Left ventricle myocardium superior (tissue), 1 donor: ENCODE measurements at places on chromosomes 2 and 18. TPM values are rescaled to one million over a fixed set of nuclear protein-coding genes. Genes with fewer than 3 reads are reported as not detected.

The MEP1B gene
- total RNA-seq: not detected

DNA sequence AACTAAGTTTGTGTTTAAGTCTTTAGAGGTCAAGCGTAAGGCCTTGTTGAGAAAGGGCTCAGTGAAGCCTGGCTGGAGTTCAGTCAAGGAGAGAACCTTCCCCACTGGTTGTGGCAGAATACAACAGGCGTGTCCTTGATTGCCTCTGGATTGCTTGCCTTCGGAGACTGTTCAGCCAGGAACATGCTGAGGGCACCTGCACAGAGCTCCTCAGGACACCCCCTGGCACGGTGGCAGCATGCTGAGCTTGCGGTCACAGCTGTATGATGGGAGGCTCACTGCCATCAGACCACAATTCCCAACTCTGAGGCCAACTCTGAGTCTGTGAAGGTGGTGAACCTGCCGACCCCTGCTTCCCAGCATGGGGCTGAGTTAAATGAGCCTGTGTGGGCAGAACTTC, 130.0 kb downstream of the LPIN1 start:
- no peak for DNase-seq

- DNase-seq: no peak
These were observed 2.9 kb downstream of the CLHC1 start for GRCh38 chr2:55229221-55229620.

The UGT1A8 gene
- not detected for total RNA-seq

- DNase-seq: no peak
These were observed 13.9 kb downstream of the ARPC2 start for GRCh38 chr2:218230882-218231281.

The RGPD4 gene
- 0.10 TPM for total RNA-seq

- no peak for DNase-seq
These were observed 57.0 kb downstream of the CCDC150 start for GRCh38 chr2:196696423-196697079.

The MC5R gene
- total RNA-seq: not detected

The TMEM17 gene
- 1.4 TPM for total RNA-seq

The HOXD11 gene
- not detected for total RNA-seq

The EPB41L3 gene
- total RNA-seq: 6.8 TPM

DNA sequence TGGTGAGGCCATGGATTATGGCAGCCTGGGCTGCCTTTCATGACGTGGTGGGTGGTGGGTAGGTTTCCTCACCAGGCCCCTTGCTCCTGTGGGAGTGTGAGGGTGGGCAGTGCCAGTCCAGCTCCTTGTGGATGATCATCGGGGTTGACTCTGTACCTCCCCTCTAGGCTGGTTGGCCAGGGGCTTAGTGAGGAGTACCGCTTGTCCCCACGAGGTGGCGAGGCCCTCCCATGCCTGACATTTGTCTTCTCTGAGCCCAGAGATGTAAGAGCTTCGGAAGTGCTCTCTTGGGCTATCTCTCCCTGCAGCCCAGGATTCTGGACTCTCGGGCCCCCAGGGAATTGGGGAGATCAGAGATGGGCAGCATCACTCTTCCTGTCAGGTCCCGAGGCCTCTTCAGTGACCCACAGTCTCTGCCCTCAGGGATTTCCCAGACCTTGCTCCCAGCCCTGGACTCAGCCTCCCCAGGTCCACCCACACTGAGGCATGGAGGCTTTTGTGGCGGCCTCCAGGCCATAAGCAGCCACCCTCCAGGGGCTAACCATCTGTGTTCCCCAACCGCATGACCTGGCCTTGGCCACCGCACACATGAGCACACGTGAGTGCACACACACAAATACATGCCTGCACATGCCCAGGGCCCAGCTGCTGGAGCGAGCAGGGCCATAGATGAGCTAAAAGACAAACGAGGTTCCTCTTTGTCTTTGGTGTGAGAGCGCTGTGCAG, 6.5 kb downstream of the SPR start:
- peak; percentile 65 for DNase-seq

The SETBP1 gene
- total RNA-seq: 6.7 TPM

GRCh38 chr2:152520759-152521158, 185.8 kb downstream of the FMNL2 start:
- DNase-seq: no peak

The CAPN14 gene
- total RNA-seq: 0.42 TPM

GRCh38 chr18:79897940-79898625, 53.4 kb downstream of the SLC66A2 start:
- DNase-seq: no peak

The SIX3 gene
- not detected for total RNA-seq

The SPDYA gene
- total RNA-seq: 0.15 TPM

The MRO gene
- 4.0 TPM for total RNA-seq

DNA sequence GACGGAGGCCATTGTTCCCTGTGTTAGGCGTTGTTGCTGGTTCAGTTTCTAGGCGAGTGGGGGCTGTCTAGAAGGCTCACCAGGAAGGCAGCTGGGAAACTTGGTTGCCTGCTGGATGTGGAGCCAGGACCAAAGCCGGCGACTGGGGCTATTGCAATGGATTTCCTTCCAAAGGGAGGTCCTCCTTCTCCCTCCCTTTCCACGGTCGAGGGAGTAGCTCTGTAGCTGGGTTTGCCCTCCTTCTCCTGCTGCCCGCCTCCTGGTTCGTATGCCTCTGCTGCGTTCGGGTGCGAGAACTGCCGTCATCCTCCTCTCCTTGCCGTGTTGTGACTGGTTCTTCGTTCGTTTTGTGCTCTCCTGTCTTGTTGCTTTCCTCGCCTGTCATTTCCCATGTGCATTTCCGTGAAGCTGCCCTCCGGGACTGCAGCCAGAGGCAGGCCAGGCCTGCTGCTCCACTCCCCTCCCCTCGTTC, 203.4 kb downstream of the NEDD4L start:
- peak; percentile 49 for DNase-seq

GRCh38 chr2:17543848-17544247, 3.4 kb downstream of the VSNL1 start:
- no peak for DNase-seq

DNA sequence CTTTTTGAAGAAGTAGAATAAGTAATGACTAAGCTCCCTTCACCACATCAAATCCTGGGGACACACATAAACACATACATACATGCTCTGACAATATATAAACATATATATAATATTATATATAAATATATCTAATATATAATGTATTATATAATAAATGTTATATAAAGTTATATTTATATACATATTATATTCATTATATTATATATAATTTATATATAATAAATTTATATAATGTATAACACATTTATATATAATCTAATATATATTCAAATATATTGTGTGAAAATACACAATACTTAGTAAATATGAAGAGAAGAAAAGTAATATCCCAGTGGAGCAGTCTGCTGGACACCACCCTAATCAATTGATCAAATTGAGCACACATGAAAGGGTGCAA, 2177.9 kb upstream of the CELF4 start:
- DNase-seq: no peak

- DNase-seq: no peak
These were observed 52.3 kb downstream of the SOS1 start for GRCh38 chr2:39068299-39069135.
